ENCODE measurements at places on chromosomes 16 and 17. TPM values are rescaled to one million over a fixed set of nuclear protein-coding genes. Genes with fewer than 3 reads are reported as not detected.

GRCh38 chr16:31093132-31093703 is 1.4 kb downstream of the VKORC1 start:
- no peak for DNase-seq

Gene NXN
- polyA plus RNA-seq = 9.9 TPM

- no peak for DNase-seq
Observed at GRCh38 chr17:28071891-28072606, 29.6 kb downstream of the NLK start.

DNA sequence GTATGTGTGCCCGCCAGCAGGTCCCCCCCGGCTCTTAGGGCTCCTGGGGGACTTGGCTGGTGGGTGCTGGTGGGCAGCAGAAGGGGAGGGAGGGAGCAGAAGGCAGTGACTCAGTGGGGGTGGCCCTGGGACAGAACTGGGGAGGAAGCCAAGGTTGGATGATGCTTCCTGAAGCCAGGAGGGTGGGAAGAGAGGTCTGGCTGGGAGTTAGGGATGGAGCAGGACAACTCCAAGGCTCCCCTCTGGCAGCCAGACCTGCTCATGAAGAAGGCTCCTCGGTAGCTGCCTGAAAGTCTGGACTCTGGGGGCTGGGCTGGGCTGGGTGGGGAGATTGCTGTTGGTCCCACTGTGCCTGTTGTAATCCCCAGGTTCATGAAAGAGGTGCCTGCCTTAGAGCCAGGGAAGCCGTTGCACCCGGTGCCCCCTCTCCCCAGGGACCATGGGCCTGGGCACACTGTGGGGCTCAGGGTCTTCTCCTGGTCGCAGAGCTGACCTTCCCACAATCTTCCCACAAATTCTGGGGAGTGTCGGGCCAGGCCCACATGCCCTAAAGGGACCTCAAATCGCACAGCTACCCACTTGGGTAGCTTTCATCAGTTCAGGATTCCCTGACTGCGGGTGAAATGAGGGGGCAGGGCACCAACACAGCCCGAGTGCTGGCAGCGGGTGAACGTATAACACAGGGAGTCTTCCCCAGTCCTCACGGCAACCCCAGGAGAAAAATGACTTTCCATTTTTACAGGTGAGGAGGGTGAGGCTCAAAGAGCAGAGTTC is 1.1 kb upstream of the PLEKHG4 start:
- DNase-seq = no peak

- no peak for DNase-seq
Observed at GRCh38 chr16:78221892-78222291, 122.4 kb downstream of the WWOX start.

- no peak for DNase-seq
Observed at GRCh38 chr17:74099442-74100340, 103.8 kb upstream of the RPL38 start.

GRCh38 chr16:77335652-77336234 is 99.1 kb downstream of the ADAMTS18 start:
- DNase-seq = no peak

GRCh38 chr17:8125947-8126490 is 2.1 kb upstream of the HES7 start:
- no peak for DNase-seq

Data from heart right ventricle (tissue), 16 donors.